CMK (cell line): ENCODE measurements at places on chromosomes 5 and 9.

DNA sequence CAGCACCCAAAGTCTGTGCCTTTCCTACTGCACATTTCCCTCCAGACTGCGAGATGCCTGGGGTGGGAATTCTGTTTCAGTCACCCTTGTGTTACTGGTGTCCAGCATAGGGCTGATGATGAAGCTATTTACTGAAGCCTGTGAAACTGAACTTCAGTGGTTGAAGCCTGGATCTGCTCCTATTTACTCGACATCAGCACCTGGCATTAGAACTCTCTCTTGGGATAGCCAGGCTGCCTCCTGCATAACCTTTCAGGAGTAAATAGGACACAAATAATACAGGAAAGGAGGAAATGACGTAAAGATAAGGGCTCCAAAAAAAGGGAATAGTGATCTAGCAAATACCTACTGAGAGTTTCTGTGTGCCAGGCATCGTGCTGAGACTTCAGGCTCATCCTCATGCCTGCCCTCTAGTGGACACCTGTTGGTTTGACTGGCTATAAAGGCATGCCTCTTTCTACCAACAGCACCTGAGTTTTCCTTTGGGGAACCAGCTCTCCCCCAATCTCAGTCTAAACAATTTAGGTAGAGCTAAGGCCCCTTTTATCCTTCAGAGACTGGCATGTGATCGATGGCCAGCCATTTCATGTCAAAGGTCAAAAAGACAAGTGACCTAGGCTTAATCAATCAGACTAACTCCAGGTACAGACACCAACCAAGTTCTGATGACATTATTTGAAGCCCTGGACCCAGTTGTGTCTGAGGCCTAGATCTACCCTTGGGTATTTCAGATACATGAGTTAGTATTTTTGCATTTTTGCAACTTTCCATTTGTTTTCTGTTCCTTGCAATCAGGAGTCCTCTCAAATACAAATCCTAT lies 192.1 kb upstream of the TRIM32 start:
- DNase-seq = no peak

DNA sequence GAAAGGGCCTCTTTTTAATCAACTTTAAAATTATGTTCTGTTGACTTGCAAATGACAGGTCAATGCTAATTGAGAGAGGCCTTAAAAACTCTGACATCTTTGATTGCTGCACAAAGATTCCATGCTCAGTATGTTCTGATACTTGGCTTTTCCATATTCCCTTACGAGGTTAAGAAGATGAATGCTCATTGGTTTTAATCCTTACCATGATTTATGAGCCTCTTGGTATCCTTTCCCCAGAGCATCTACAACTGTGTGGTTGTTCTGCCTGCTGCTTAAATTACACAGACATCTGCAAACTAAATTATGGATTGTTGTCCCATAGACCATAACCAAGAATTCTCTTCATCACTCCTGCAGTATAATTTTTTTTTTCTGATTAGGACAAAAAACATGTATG lies 352.6 kb downstream of the CDH12 start:
- DNase-seq = no peak

GRCh38 chr5:14663734-14664269 lies 716 bp upstream of the OTULIN start:
- no peak for DNase-seq

DNA sequence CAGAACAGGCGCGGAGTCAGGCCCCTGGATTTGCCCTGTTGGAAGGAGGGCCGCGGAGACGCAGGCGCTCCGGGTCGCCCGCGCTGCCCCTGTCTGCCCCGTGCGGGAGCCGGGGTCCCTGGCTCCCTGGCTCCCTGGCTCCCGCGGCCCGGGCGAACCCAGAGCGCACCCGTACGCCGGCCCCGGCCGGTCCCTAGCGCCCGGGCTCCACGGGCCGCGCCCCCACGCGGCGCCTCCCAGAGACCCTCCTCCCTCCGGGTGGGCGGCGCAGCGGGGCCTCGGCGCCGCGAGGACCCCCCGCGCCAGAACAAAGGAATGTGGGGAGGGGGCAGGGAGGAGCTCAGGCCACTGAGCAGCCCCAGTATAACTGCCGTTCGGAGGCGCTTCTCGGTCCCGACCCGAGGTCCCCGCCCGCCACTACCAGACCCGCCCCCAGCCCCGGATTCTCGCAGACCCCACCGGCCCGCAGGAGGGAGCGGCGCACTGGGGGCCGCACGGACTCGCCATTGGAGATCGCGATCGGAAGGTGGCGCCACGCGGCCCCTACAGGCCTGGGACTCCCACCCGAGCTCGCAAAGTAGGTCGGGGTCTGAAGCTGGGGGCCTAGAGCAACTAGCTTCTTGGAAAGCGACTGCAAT lies 2.4 kb downstream of the NFIL3 start:
- no peak for DNase-seq

GRCh38 chr9:29397148-29397547 lies 1823.9 kb upstream of the C9orf72 start:
- no peak for DNase-seq

DNA sequence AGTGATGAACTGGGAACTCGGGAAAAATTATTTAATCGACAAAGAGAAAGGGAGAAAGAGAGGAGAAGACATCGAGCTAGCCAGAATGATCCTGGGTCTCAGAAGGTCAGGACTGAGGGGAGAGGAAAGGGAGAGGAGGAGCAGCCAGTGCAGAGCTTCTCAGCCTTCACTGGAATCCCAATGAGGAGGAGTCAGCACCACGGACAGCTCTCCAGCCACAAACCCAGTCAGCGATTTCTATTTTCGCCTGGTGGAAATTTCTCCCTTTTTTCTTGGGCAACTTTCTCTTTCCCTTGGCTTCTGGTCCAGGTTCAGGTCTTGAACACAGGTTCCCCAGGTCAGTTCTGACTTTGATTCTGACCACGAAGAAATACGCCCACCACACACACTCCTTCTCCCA lies 1.6 kb upstream of the BRINP1 start:
- DNase-seq = no peak

- no peak for DNase-seq
Observed at GRCh38 chr5:132392978-132393825, 23.7 kb downstream of the SLC22A5 start.

DNA sequence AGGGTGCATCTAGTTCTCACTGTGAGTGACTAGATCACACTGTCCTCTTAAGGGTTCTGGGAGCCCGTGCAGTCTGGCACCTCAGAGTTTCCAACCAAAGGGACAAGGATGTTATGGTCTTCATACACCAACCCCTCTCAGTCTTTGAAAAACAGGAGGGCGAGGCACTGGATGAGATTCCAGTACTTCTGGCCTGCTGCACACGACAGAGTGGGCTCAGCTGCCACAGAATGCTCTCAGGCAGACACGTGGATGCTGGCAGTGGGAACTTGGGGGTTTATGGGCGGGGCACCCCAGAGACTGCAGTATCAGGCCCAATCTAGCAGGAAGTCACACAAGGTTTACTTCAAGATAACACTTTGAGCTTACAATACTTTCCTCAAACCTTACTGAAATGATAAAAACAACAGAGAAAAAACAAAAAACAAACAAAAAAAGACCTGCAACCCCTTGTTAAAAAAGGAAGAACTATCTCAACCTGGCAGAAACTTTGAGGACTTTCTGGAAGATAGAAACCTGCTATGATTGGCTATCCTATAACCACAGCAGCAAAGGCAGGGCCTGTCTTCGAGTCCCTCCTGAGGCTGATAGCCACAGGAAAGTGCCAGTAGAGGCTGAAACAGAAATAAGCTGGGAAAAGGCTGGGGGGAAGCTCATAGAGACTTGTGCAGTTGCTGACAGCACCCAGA lies 28.3 kb upstream of the TGFBR1 start:
- peak; percentile 94 for DNase-seq

DNA sequence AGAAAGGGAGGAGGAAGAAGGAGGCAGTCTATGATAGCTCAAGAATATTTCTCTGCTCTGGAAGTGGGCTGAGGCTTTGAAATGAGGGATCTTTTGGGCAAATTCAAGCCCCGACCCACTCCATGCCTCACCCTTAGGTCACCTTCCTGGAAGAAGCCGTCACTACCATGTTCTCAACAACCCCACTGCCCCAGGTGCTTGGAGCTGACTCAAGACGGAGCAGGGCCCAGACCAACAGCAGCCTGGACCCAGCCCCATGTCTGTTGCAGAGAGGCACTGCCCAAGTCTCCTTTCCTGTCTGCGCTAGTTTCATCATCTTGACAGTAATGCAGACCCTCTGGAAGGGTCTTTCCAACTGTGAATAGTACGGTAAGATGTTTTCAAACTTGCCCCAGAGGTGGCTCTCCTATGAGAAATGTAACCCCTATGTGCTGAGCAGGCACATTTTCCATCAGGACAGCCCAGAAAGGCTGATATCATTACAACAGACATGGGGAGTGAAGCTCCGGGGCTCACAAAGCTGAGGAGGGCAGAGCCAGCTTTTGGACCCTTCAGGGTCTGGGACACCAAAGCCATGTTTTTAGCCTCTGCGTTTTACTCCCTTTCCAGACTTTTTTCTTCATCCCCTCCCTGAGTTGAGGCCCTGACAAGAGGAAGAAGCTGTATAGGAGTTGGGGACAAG lies 128.2 kb upstream of the LARP1 start:
- no peak for DNase-seq

GRCh38 chr9:136107155-136107952 lies 11.3 kb downstream of the TMEM250 start:
- peak; percentile 88 for DNase-seq

- DNase-seq = no peak
Observed at GRCh38 chr5:98321361-98321760, 452.1 kb upstream of the RGMB start.

GRCh38 chr5:146290318-146290717 lies 48.3 kb upstream of the POU4F3 start:
- DNase-seq = no peak

- no peak for DNase-seq
Observed at GRCh38 chr9:91937727-91938126, 12.3 kb downstream of the ROR2 start.

DNA sequence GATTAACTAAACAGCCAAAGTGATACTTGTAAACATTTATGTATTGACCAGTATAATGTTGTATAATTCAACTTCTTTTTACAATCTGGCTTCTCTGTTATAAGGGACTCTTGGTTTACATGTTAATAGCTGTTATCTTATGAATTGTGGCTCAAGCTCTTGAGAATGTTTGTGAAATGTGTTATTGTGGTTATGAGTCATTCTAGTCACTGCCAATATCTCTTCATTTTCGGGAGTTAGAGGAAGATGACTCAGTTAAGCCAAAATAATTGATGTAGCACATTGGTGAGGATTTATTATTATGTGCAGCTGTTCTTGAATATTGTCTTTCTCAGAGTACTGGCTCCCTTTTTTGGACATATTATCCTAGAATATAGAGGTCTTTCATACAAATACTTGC lies 655.2 kb upstream of the RIOK2 start:
- no peak for DNase-seq
